ENCODE measurements at places on chromosomes 5 and 9.

DNA sequence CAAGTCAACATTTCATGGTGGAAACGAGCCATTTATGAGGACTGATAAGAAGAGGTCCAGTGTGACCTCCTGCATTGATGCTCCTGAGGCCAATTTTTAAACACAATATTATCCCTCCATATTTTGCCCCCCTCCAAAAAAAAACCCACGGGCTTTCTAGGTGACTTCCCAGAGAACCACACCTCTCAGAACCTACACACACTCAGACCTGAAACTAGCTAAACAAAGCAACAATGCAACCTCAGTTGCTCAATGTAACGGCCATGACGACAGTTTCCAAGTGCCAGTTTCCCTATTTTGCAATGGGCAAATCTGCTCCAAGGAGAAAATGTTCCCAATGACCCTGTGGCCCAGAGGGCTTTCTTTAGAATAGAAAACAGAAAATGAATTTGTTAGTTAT, 3.5 kb downstream of the NRG2 start:
- no peak for DNase-seq

- DNase-seq, result no peak
Measured at GRCh38 chr9:110192531-110193261, 15.3 kb downstream of the C9orf152 start.

DNA sequence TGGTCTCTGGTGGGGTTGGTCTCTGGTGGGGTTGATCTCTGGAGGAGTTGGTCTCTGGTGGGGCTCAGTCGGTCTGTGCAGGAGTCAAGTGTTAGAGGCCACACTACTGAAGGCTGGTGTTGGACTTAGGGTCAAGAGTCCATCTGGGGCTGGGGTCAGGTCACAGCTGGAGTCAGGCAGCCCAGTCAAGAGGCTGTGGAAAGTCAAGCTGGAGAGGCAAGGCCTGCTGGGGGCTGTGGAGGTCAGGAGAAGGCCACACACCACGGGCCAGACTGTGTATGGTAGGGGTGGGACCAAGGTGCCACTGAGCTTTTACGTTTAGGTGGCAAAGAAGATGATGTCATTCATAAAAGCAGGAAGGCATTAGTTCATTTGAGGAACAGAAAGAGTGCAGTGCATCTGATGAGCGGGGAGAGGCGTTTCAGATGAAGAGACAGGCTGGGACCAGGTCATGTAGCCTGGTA, 16.7 kb upstream of the CD74 start:
- DNase-seq, result no peak

DNA sequence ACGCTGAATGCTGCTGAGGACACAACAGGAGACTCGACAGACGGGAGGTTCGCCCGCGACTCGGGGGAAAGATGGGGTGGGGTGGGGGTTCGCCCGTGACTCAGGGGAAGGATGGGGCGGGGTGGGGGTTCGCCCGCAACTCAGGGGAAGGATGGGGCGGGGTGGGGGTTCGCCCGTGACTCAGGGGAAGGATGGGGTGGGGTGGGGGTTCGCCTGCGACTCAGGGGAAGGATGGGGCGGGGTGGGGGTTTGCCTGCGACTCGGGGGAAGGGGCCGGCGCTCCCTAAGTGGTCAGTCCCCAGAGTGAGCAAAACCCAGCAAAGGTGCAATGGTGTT, 2.2 kb downstream of the LCN6 start:
- DNase-seq, result no peak

All from T-cell (primary cell).